NCI-H1105 treated with DMSO at 0.1 percent for 48 hours (cell line): ENCODE measurements at places on chromosomes 1 and 21.

- DNase-seq = no peak
Measured at GRCh38 chr1:205091043-205091740, 6.9 kb upstream of the TMEM81 start.

DNA sequence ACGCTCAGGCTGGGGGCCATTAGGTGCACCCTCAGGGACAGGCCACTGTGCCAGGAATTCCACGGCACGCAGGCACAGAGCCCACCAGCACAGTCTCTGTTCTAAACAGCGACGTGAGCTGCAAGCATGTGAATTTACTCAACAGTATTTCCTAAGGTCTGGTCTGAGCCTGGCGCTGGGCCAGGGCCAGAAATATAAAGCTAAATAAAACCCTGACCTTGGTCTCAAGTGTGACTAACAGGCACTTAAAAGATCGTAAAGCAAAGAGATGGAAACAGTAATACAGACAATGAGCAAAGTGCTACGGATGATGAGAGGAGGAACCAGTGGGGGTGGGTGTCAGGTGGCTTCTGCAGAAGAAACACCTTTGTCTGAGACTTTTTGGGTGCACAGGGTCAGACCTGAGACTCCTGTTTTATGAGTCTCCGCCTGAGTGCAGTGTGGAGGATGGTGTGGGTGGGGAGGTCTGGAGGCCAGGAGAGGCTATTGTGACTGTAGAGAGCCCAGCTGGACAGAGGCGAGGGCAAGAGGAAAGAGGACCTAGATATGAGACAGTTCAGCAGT is 53.4 kb upstream of the EDN2 start:
- DNase-seq = peak; percentile 64

DNA sequence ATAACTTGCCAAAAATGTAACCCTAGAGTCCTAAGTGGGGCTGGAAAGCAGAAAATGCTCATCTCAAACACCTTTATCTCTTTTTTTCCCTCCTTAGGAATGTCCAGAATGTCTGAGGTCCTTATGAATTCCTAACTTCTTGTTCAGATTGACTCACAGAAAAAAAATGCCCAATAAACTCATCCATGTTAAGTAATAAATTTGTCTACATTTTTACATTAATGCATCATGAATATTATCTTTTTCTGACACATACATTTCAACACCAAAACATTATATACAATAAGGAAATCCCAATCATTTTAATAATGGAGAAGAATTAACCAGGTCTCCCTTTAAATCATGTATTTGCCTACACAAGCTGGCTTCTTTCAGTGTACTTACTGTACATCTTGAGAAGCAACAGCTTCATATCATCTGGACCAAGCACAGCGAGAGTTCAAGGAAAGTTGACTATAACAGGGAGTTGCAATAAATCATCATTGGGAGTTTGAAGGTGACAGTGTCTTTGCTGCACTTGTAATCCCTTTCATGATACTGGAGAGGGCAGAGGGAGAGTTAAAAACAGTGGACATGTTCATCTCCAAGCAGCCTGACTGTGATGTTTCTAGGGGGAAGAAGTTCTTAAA is 565.2 kb downstream of the LTN1 start:
- no peak for DNase-seq

DNA sequence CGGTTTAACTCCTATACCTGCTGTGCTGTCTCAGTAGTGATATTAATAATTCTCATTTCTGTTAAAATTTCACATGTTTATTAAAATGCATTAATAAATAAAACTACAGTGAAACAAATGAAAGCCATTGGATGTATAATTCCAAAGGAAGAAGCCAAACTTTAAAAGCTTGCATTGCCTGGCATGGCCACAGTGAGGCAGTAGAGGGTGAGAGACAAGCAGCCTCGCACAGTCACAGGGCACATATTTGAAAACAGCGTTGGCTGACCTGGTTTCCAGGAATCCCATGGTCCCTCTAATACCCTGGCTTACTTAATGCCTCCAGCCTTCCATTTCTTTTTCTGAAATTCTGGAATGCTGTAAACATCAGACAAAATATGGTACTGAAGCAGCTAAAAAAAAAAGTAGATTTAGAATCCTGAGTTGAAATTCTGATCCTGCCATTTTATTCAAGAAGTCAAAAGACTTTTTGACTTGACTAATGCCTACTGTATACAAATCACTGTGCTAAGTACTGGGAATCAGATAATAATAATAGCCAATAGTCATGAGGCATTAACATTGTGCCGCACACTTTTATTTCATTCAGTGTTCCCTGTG is 6.7 kb upstream of the RNASEL start:
- DNase-seq = peak; percentile 39

DNA sequence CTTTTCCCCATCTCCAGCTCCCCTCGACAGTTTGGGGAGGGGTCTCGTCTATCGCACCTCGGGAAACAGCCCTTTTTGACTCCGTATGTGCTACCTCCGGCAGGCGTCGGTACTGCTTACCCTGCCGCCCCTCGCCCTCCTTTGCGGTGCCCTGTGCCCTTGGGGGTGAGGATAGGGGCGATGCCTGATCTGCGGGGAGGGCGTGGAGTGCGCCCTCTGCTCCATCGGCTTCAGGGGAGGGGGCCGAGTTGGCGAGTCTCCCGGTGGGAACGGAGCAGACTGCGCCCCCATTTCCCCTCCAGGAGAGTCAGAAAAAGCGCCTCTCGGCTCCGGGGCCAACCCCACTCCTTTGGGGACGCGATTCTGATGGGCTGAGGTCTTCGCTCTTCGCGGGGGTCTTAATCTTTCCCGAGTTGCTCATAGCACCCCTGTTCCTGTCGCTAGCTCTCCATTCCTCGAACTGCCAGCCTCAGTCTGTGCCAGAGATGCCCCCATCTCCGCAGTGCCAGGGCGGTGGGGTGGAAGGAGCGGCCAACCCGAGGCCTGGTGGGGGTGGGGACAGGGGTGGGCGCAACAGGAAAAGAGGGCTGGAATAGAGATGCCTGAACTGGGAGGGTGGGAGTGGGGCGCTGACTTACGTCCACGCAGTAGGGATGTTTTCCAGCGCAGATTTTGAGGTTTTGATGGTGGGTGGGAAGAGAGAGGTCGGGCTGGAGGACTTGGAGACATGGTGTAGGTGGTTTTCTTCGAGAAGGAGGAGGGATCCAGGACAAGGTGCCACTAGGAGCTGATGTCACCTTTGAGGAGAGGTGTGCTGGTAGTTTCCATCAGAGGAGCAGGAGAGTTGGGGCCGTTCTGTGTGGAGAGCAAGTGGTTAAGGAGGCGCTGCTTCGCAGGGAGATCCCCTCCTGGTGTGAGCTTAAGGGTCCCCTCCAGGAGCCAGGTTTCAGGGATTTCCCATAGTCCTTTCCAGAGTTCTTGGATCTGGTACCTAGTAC is 674 bp downstream of the PPFIA4 start:
- peak; percentile 42 for DNase-seq

GRCh38 chr1:117362986-117363385 is 4.3 kb upstream of the MAN1A2 start:
- DNase-seq = no peak
